ENCODE measurements at places on chromosomes 2 and 18. TPM values are rescaled to one million over a fixed set of nuclear protein-coding genes. Genes with fewer than 3 reads are reported as not detected.

- DNase-seq: no peak
These were observed 505.4 kb downstream of the SUCLG1 start for GRCh38 chr2:83953697-83954096.

- DNase-seq: no peak
These were observed 1315.9 kb downstream of the DSC3 start for GRCh38 chr18:29726646-29727045.

GRCh38 chr2:80519699-80520291, 215.2 kb upstream of the LRRTM1 start:
- no peak for DNase-seq

GRCh38 chr2:129906861-129907235, 72.6 kb upstream of the RAB6C start:
- DNase-seq: no peak

GRCh38 chr2:238096311-238097011, 3.7 kb upstream of the ESPNL start:
- DNase-seq: peak; percentile 15

C2orf66 gene
- total RNA-seq: under 0.01 TPM

DNA sequence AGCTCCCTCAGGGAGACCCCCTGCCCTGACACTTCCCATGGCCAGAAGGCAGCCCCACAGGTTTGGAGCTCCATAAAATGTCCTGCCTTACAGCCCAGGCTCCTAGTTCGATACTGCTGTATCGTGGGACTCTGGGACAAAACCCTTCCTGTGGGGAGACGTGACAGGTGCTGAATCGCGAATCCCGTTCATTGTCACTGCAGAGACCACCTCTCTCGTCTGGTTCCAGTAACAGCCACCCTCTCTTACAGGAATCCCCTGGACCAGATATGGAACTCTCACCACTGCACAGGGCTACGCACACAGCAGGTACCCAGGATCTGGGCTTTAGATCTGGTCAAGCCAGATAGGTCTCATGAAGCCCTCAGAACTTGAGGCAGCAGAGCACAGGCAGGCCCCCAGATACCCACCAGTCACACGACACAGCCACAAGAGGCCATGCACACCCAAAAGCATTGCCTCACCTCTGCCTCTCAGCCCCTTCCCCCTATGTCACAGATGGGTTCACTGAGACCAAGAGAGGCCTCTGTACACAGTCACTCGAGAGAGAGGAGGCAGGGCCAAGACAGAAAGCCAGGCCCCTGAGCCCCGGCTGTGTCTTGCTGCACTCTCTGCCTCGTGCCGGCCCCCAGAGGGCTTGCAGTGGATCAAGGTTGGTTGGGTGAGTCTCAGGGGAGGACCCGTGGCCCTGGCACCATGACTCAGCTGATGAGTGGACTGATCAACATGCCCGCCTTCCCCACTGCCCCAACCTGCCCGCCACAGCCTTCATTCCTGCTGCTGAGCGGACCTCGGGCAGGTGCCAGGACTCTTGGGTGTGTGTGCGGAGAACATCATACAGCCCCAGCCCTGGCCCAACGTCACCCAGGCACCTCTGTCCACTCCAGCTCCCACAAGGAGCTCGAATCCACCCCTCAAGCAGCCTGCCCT, 7.6 kb downstream of the SDC1 start:
- DNase-seq: peak; percentile 95

DNA sequence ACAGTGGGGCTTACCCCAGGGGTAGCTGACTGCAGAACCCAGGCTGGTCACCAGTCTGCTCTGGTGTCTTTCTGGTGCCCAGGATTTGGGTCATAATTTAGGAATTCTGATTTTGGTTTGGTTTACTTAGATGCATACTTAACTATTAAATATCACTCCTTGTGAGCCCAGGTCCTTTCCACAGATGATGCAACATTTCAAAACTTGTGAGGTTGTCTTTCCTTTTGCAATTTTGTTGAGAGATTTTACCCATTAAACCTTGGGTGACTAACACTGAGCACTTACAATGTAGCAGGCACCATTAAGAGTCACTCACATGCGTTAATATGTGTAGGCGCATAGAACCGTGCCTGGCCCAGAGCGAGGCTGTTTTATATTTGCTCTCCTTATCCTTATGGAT, 61.8 kb upstream of the RPL31 start:
- no peak for DNase-seq

MAB21L4 gene
- 5.1 TPM for total RNA-seq

POTEC gene
- total RNA-seq: under 0.01 TPM

FOXI3 gene
- not detected for total RNA-seq

PHOSPHO2 gene
- 4.0 TPM for total RNA-seq

- no peak for DNase-seq
These were observed 172.5 kb downstream of the KLHL29 start for GRCh38 chr2:23557455-23557854.

DNA sequence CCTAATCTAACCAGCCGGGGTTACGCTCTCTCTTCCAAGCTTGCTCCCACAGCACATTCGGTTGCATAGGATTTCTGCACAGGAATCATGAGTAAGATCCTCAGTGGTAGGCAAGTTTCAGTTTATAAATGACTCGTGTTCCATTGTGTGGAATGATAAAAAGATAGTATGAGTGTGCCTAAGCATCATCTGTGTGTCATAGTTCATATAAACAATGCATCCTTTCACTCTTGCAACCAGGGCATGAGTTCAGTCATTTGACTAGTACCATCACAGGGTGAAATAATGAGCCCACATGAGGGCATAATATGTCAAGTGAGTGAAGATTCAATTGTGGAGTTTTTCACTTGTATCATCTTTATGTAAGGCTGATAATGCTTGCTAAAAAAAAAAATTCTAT, 417.1 kb upstream of the CDH2 start:
- peak; percentile 71 for DNase-seq

DNA sequence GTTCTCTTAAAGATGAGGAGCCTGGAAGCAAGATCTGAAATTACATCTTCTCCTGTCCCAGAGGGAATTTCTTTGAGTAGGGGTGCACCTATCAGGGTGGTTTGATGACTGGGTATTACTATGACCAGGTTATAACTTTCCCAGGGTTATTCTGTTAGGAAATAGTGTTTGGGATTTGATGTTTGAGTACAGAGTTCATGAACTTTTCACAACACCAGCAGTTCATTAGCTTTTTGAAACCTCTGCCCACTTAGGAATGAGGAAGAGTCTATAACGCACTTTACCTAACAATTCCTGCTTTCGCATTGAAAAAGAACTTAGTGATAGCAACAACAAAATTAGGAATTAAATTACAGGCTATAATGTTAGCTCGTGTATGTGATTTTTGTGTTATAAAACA, 58.6 kb downstream of the ALMS1 start:
- no peak for DNase-seq

DNA sequence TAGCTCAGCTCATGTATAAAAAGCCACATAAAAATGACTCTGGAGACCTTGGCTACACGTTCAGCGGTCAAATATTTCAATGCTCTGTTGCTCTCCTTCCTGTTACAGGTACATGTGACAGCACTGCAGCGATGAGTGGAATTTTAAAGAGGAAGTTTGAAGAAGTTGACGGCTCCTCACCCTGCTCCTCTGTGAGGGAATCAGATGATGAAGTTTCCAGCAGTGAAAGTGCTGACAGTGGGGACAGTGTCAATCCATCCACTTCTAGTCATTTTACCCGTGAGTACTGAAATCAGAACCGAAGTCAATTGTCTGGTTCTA, 125.4 kb downstream of the CSRNP3 start:
- DNase-seq: no peak

- no peak for DNase-seq
These were observed 219.5 kb downstream of the BCL2 start for GRCh38 chr18:63099848-63100629.

DNA sequence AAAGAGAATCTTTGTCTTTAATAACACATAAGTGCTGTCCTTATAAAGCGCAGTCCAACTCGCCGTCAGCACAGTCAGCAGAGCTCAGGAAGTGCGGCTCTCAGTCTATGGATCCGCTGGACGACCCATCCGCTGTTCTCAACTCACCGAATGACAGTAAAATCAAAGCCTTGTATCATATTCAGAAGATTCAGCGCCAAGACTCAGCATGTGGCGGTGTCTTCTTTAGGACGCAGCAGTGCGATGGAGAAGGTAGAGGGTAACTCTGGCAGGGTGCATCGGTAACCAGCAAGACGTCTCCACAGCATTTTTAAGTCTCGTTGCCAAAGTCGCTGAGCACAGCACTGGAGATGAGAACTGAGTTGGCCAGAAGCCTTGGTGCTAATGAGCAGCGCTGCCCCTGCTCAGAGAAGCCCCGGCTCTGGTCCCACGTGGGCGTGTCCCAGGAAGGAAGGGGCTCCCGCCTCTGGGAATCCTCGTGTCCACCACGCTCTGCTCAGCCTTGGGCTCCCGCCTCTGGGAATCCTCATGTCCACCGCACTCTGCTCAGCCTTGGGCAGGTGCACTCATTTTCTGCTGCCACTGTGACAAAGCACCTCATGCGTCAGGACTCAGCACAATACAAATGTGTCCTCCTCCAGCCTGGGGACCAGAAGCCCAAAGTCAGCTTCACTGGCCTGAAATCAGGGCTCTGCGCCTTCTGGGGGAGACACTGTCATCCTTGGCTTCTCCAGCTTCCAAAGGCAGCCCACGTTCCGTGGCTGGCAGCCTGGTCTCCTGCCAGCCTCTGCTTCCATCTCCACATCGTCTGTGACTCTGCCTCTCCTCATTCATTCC, 238.0 kb upstream of the SALL3 start:
- no peak for DNase-seq

DNA sequence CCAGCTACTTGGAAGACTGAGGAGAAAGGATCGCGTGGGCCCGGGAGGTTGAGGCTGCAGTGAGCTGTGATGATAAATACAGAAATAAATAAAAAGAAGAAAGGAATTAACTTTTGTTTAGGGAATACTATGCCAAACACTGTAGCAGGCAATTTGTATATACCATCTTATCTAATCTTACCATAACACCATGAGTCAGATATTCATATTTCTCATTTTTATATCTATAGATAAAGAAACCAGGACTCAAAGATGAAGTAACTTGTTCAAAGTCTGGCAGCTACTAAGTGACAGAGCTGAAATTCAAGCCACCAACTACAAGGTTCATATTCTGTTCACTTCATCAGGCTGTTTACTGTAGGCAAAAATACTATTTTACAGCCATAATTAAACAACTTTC, 119.2 kb upstream of the SLC39A10 start:
- no peak for DNase-seq

TDRD15 gene
- total RNA-seq: not detected

CHRND gene
- total RNA-seq: not detected

WNT10A gene
- total RNA-seq: 2.4 TPM

DNA sequence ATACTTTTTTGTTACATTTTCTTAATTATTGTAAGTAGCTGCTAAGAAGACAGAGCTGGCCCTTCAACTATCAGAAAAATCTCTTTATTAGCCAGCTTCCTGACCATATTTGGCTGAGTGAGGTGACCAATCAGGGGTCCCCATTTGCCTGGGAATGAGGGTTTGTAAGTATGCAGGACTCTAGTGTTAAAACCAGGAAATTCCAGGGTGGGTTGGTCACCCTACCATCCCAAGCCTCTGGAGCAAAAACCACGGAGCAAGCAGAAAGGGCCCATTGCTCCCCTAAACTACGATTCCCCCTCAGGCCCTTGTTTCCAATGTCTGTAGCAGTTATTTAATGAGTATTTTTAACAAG, 165.6 kb upstream of the NCKAP5 start:
- DNase-seq: no peak

GRCh38 chr2:205686056-205686782, 3.9 kb downstream of the NRP2 start:
- no peak for DNase-seq

DNA sequence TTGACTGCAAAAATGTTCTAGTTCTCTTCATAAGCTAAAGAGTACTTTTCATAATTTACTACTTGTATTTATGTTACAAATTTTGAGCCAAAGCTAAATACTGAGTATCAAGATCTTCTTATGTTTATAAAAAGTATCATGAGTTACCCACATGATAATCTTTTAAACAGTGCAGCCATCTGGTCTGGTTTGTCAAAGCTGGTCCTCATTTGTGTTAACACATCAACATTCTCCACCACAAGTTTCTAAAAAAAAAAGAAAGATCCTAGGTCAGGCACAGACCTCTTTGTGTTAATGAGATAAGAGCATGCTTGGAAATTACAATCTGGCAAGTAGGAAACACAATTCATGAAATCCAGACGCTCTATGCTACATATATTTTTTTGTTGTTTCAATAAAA, 75.5 kb upstream of the FRZB start:
- no peak for DNase-seq

DNA sequence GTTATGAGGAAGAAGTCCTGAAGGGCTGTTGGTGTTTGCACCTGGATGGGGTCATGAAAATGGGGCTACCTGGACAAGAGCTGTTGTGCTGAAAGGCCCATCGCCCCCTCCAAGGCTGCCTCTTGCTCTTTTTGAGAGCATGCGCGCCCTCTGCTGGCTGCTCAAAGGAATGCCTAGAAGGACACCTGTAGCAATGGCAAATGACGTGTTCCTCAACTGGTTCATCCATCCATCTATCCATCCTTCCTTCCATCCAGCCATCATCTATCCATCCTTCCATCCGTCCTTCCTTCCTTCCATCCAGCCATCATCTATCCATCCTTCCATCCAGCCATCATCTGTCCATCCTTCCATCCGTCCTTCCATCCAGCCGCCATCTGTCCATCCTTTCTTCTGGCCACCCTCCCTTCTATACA, 17.2 kb upstream of the RPL31 start:
- peak; percentile 57 for DNase-seq

SPDYA gene
- total RNA-seq: 1.4 TPM

- peak; percentile 60 for DNase-seq
These were observed 2.9 kb downstream of the TRIB2 start for GRCh38 chr2:12719400-12720277.

- no peak for DNase-seq
These were observed 891.3 kb upstream of the LRRTM1 start for GRCh38 chr2:81195774-81196382.

DNA sequence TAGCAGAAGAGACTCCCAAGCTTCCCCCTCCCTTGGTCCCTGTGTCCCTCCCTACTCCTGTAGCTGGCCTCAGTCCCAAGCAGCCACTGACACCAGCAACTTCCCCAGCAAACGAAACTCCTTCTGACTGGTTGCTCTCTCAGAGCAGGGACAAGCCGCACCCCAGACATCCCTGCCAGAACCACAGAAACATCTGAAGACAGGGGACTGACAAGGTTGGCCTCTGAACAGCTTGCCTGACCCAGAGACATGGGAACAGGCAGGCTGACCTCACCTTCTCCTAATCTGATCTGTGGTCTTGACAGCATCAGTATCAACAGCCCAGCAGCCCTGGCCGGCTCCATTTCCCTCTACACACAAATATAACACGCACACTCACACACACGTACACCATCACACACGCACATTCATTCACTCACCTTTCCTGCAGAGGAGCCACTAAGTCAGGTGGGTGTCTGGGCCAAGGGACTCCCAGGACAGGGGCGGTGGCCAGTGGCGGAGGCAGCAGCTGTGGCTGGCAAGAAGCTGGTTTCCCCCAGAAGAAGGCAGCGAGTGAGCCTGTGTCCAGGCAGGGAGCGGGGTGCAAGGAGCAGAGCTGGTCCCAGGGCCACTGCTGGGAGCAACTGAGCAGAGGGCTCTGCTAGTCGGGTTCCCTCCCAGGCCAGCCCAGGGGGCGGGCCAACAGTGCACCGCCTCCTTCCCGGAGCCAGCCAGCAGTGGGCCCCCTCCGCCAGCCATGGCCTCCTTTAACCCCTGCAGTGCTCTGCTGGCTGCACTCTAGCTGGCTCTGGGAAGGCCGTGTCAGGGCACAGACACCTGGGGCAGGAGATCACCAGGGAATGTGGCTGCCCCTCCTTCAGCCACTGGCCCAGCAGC, 59.1 kb downstream of the TNS1 start:
- DNase-seq: no peak

GRCh38 chr18:54774423-54774822, 53.9 kb upstream of the RAB27B start:
- no peak for DNase-seq

PLA2R1 gene
- 4.5 TPM for total RNA-seq
